ENCODE measurements at places on chromosomes 4 and X. TPM values are rescaled to one million over a fixed set of nuclear protein-coding genes. Genes with fewer than 3 reads are reported as not detected.

BMP3 gene
- not detected for total RNA-seq

ZFP42 gene
- total RNA-seq, result 0.13 TPM

SULT1E1 gene
- total RNA-seq, result 2.3 TPM

ADH7 gene
- total RNA-seq, result not detected

RHOXF1 gene
- total RNA-seq, result not detected

SPARCL1 gene
- 10.0 TPM for total RNA-seq

CXorf65 gene
- total RNA-seq, result not detected

ERAS gene
- not detected for total RNA-seq

ATP6AP2 gene
- 95.2 TPM for total RNA-seq

ATP10D gene
- 23.0 TPM for total RNA-seq

LRCH2 gene
- total RNA-seq, result 10.6 TPM

AVPR2 gene
- 1.9 TPM for total RNA-seq

FGF2 gene
- 7.0 TPM for total RNA-seq

All from dermis microvascular lymphatic vessel endothelial cell (primary cell).